ENCODE measurements at places on chromosomes 1 and 21.
A peak's percentile ranks its signal among the peaks of the same experiment; 100 is the strongest.

DNA sequence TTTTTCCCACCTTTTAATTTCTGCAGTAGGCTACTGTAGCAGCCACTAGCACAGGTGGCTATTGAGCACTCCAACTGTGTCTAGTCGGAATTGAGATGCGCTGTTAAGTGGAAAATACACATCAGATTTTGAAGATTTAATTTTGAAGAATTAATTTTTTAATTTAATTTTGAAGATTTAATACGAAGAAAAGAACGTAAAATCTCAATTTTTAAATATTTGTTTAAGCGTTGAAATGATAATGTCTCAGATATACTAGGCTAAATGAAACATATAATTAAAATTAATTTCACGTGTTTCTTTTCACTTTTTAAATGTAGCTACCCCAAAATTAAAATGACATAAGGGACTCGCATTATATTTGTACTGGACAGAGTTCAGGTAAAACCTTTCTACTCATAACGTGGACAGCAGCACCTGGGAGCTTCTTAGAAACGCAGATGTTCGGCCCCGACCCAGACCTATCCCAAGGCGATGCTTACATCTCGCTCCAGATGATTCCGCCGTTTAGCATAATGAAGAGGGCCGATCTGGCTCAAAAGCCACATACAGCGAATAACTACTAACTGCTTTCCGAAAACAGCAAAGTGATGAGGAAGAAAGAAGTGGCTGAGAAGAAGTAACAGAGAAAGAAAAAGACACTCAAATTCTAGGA, 717 bp downstream of the CRYZL1 start:
- no peak for DNase-seq

GRCh38 chr1:182699393-182700350, 15.3 kb upstream of the RGS8 start:
- no peak for DNase-seq

- no peak for DNase-seq
These were observed 71.2 kb downstream of the VWA5B1 start for GRCh38 chr1:20361805-20362381.

DNA sequence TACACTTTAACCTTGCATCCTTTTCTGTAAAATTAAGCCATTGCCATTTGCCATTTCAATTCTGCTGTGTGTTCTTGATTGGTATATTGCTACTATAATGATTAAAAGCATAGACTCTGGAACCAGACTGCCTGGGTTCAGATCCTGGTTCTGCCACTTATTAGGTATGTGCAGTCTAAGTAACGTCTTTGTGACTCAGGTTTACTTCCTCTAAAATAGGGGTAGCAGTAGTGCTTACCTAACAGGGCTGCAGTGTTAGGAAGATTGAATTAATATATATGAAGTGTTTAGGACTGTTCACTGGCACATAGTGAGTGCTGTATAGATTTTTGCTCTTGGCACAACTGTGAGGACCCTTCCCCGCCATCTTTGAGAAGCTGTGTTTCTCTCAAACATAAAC, 4.4 kb downstream of the CDC42 start:
- no peak for DNase-seq

GRCh38 chr1:94142583-94142982, 21.6 kb upstream of the ABCA4 start:
- no peak for DNase-seq

- no peak for DNase-seq
These were observed 98.9 kb upstream of the RGS18 start for GRCh38 chr1:192059407-192059806.

GRCh38 chr1:30684259-30684658, 39.1 kb downstream of the MATN1 start:
- DNase-seq, result no peak

DNA sequence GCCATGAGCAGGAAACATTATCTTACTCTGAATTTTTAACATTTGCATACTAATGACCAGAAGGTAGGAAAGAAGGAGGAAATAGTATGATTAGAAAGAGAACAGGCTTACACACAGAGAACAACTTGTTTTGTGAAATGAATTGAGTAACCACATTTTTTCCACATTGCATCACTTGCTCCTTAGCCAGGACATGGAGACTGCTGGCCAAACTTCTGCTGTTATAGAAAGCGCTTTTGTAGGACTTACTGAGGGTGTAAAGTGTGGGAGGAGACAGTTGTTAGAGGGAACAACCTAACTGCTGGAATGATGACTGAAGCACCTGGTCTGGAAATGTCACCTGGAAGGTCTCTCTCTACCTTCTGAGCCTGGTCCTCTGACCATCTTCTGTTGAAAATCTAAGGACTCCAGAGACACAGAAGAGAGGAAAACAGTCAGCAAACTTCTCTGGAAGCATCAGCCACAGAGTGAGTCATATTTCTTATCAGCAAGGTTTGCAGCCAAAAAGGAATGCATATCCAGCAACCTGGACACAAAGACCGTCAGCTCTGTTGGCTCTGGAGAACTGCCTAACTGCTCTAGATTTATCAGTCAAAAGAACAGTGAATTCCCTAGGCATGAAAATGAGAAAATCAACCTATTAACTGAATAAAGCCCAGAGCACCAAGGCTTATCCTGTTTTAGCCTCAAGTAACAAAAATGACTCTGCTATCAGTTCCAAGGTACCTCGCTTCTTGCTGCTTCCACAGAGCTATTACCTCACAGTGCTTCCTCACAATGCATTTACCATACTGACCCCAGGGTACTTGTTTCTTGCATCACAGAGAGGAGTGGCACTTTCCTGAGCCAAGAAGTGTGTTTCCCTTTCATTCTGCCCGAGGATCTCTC, 88.0 kb upstream of the SLFNL1 start:
- no peak for DNase-seq

- no peak for DNase-seq
These were observed 71.0 kb downstream of the CD2 start for GRCh38 chr1:116825207-116825719.

DNA sequence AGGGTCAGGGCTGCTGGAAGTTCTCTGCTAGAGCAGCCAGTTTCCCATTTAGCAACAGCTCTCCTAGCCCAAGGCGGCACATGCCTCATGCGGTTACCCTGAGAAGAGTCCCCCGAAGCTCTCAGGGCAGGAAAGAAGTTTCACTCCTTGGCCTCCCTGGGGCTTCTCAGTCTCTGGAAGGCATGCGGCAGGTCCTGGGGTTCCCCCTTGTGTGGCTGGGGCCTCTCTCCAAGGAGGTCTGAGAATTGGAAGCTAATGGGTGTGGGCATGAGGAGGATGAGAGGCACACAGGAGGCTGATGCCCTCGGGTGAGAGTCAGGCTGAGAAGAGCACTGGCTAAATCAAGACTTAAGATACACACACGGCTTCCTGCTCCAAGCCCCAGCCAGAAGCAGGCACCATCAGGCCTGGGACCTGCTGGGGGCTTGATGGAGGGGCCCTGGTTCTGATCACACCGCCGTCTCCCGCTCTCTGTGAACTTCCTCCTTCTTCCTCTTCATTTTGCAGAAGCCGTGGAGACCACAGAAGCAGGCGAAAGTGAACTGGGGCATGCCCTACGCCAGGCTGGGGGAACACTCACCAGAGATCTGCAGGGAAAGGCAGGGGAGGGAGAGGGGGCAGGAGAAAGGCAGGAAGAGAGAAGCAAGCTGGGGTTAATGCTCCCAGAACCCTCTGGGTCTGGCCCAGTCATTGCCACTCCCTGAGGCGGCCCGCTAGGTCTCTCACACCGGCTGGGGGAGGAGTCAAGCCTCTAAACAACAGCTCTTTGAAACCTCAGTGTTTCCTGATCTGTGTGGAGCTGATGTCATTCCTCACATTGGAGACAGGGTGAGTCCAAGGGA, 15.1 kb downstream of the BLACAT1 start:
- peak; percentile 32 for DNase-seq

DNA sequence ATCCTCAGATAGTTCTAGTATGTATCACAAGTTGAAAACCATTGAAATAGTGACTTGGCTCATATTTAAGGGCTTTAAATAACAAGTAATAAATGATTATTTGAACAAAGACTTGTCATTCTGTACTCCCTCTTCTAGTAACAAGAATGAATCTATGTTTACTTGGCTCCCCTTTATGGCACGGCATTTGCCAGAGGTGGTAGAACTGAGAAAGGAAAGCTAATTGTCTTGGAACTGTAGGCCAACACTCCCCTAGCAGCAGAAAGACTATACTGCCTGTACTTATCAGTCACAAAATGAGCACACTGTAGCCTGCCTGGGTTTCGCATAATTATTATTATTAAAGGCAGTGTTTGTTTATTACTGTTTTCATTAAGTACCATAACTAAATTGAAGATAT, 29.6 kb upstream of the SMYD2 start:
- no peak for DNase-seq

DNA sequence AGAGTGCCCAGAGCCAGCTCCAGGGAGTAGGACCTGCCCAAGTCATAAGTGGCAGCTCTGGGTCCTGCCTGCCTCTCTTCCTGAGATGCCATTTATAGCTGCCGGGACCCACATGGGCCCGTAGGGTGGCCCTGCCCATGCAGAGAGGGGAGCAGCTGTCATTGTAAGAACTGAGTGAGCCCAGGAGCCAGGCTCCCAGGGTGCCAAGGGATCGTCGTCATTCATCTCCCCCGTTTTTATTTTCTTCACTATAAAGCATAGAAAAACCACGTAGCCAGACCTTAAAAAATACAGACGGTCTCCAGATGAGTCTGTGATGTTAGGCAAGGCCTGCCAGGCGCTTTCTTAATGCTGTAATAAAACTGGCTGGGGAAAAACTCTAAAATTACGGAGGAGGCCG, 90.7 kb downstream of the IGSF21 start:
- no peak for DNase-seq

DNA sequence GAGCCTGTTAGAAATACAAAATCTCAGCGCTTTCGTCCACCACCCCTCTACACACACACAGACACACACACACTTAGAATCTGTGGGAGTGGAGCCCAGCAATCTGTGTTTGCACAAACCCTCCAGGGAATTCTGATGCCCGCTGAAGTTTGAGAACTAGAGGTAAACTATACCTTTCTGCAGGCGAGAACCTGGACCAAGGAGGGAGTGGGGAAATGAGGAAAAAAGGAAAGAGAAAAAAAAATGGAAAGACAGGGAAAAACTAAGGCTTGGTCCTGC, 468 bp upstream of the NIBAN1 start:
- no peak for DNase-seq

- DNase-seq, result no peak
These were observed 49.7 kb downstream of the DMAP1 start for GRCh38 chr1:44262816-44263567.

DNA sequence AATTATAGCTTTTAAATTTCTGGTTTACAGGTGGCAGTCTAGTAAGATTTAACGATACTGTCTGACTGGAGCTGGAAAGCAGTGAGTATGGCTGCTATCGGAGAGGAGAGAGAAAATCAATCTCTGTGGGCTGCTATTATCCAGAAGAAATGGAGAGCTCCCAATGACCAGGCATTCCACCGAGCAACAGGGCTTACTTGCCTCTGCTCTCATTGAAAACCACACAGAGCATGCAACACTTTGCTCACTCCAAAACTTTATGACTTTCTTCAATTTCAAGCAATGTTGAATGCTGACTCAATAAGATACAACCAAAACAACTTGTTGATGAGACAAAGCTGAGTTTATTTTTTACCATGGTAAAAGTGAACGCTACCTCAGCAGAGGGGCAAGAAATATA, 337.0 kb upstream of the NCAM2 start:
- no peak for DNase-seq

DNA sequence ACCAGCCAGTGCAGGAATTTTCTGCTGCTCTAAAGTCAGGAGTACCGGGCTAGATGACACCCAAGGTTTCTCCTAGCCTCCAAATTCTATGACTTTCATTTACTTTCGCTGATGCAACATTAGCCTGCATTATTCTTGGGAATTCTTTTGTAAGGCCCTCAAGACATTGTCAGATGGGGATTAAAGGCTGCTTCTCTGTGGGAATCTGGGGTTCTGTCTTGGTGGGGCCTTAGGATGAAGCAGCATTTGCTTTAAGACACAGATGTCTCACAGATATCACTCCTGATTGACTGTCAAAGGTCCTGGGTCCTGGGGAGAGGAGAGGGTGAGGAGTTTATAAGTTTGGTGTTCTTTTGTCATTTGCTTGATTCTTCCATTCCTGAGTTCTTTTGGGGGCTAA, 11.6 kb downstream of the PKP1 start:
- DNase-seq, result no peak

DNA sequence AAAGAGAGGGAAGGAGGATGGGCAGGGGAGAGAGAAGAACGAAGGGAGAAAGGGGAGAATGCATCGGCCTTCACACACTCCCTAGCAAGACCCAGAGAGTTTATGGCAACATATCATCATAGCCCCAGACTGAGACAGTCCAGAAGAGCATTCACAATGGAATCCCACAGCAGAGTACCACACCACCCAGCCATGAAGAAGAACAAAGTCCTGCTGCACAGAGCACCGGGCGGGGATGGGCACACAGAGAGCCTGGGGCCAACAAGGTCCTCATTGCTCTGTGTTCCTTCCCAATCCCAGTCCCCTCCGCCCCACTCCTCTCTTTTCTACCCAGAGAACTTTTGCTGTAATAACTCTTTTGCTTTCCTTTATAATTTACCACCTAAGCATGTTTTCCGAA, 118.1 kb upstream of the TMPRSS2 start:
- no peak for DNase-seq

GRCh38 chr1:43233631-43234030, 36.2 kb upstream of the TMEM125 start:
- DNase-seq, result no peak

DNA sequence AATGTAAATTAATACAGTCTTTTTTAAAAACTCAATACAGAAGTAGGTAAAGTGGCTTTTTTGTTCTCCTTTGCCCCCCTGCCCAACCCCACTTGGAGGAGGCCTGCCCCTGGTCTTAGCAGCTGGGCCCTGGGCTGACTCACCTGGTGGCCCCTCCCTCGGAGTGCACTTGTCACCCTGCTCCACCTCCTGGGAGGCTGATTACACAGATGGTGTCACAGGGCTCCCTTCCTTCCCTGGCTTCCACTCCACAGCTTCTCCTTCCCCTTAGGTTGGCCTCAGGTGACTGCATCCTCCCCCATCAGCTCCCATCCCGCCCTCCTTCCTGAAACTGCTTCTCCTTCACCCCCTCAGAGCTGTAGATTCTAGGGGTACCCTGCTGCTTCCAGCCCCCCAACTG, 11.7 kb upstream of the CAPN9 start:
- no peak for DNase-seq

- no peak for DNase-seq
These were observed 100.7 kb upstream of the SPATA6 start for GRCh38 chr1:48572646-48573258.

GRCh38 chr1:222896630-222897526, 82.0 kb downstream of the DISP1 start:
- DNase-seq, result no peak

- no peak for DNase-seq
These were observed 583 bp upstream of the CACHD1 start for GRCh38 chr1:64469116-64469976.

DNA sequence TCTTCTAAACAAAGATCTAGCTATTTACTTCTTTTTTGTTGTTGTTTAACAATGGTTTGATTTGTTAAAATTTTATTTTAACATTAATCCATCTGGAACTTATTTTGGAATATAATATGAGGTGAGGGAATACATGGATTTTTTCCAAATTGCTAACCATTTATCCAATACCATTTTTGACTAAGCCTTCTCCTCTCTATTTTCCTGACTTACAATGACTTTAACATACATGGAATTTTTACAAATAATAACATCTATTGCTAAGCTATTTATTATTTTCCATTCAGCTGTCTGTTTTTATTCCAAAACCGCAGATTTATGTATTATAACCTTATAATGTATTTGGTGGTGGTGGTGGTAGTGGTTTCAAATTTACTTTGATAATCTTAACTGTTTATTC, 420.3 kb upstream of the ADGRL2 start:
- no peak for DNase-seq

- DNase-seq, result no peak
These were observed 457.2 kb upstream of the RUNX1 start for GRCh38 chr21:35506352-35506751.
